Stimulated activated CD8-positive, alpha-beta memory T cell treated with anti-CD3 and anti-CD28 coated beads, Interleukin-4, amount 100 ng/mL, for 1 hour (primary cell): ENCODE measurements at places on chromosomes 4 and X.

- DNase-seq: no peak
Measured at GRCh38 chrX:68139791-68140190, 293.5 kb downstream of the OPHN1 start.

- DNase-seq: no peak
Measured at GRCh38 chr4:144808034-144808433, 162.1 kb downstream of the HHIP start.

DNA sequence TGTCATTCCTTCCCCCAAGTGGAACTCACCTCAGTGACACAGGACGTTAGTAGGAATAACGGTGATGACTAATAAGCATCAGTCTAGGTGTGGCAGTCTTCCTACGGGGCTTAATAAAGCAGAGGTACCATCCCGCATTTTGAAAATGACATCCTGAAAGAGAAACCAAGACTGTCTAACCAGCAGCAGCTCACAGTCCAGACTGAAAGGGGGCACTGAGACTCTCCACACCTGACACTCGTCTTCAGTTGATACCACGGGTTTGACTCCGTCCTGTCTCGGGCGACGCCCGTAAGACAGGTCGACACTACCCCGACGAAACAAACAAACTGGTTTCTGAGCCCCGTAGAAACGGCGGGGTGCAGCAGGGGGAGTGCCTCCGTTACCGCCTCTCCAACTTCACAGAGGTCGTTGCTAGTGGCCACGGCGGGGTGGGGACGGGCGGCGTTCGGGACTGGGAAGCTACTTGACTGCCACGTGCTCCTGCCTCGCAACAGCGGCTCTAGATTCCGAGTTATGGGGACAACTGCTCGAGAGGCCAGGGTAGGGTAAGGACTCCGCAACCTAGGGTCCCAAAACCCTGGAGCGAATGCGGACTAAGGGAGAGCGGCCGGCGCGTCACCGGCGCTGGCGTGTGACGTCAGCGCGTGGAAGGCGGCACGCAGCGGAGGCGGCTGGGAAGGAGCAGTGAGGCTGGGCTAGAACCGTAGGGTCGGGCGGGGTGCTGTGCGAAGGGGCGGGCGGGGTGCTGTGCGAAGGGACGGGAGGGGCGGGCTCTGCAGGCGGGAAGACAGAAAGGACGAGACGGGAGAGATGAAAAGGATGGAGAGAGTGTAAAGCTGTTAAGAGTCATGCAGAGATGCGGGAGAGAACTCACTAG, at the start of gene NEK1:
TSS of gene NEK1 (minus strand) at position 593 of the 880 bp plus-strand sequence. CDS start 9,953 bp downstream, outside the sequence.
- DNase-seq: peak; percentile 78

GRCh38 chrX:150975655-150976390, 7.3 kb upstream of the HMGB3 start:
- no peak for DNase-seq

DNA sequence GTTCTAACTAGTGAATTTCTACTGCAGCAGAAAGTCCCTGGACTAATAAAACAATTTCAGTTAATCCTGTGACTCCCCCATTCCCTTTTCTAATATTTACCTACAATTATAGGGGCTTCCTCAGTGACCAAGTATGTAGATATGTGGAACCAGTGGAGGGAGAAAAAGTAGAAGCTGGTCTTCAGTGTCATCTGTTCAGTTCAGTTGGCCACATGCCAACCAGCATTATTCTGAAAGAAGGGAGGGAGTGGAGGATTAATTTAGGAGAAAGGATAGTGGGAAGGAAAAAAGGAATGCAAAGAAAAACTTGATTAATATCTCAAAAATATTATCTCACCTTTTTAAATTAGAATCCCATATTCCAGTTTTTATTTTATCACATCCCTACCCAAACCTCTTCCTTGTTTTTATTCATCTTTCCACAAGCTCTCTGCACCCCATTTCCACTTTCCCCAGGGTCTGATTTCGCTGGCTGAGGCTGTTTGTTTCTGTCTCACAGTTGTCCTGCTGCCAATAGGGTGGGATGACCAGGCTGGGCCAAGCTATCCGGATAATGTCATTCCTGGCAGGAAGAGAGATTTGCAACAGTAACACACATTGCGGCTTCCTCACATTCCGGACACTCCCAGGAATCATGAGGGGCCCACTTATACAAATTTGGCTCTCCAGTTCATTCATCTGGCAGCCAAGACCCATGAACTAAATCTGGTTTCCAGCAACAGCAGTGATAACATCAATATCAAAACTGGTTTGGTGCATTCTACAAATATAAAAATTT, 24.6 kb upstream of the ANTXR2 start:
- DNase-seq: no peak

DNA sequence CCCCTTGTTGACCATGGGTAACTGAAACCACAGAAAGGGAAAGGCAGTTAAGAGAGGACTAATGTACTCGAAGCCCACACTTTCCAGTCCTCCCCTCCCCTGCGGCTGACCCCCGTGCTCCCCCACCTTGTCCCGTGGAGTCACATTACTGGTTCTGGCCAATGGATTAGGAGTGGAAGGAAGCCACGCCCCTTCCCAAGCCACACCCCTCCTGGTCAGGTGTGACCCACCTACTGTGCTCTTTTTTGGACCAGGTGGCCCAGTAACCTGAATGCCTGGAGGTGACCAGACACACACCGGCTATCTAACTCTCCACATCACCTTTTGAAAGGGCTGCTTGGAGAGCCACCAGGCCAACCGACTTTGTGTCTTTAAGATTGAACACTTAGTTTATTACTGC, 109.3 kb upstream of the MSX1 start:
- DNase-seq: no peak

- DNase-seq: no peak
Measured at GRCh38 chrX:71941776-71942175, 31.1 kb downstream of the NHSL2 start.

DNA sequence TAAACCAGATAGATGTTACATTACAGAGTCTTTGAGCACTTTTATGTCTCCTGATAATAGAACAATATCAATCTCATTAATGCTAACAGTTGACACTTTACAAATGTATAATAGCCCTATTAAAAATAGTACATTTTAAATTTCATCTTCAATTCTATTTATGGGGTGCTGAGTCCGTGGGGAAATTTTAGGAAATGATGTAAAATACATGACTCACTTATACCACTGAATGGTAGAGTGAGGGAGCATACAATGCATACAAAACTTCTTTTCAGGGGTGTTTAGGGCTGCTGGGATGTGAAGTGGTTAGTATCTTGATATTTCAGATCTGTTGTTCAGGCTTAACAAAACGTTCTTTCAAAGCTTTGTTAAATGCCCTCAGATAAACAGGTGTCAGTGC, 696.2 kb downstream of the TRAM1L1 start:
- DNase-seq: no peak

DNA sequence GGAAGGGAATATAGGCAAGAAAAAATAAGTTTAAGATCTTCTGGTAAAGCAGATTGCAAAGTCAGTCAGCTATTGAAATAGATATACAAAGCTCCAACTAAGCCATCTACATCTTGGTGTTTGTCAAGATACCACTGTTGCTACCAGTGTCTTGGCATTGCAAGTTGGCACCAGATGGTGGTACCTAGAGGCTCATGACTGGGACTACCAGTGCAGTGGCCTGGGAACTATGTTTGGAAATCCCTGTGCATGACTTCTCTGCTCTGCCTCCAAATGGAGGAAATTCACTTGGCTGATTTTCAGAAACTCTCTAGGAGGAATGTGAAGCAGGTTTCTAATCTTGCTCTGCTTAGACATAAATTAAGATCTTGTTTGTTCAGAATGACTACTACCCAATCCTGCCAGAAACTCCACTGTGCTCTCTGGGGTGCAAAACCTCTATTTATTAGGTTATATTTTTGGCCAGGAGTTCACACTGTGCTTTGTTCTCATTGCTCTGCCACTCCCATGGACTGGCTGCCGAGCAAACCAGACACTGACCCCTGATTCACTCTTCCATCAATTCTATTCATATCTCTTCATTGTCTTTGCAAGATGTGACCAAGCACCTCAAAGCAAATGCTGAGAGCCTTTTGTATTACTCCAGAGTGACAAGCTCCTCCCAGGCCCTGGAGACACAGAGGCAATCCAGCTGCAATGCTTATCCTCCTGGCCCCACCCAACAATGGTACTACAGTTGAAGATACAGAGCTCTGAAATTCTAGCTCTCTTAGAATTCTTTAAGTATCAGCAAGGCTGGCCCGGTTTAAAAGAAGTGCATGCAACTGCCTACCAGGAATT, 272.3 kb upstream of the FGF16 start:
- DNase-seq: no peak

DNA sequence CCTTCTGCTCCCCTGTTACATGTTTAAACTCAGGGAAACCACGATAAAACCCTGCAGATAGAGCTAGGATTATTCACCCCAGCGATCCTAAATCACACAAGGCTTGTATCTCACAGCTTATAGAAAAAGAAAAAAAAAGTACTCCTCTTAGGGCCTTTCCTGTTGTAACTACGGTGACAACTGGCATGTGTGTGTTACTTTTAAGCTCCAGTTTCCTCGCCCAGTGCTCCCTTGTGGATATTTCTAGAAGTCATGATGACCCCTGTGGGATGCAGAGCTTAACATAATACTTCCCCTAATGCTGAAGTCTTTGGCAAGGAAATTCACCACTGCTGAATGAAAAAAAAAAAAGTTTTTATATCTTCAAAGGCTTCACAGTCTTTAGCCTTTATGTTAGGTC, 114.7 kb downstream of the NWD2 start:
- no peak for DNase-seq

- DNase-seq: no peak
Measured at GRCh38 chr4:86043755-86044592, 315.9 kb downstream of the MAPK10 start.

DNA sequence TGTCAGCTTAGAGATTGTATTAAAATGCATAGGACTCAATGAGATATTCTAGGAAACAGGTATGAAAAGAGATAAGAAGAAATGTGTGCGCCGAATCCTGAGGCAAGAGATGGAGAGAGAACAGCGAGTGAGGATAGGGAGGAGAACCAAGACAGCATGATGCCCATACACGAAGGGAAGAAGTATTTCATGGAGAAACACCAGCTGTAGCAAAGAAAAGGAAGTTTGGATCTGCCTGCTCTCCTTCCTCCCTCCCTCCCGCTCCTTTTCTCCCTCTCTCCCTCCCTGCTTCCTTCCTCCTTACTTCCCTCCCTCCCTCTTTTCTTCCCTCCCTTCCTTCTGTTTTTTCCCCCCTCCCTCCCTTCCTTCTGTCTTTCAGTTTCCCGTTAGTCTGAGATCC, 318.6 kb upstream of the TAPT1 start:
- no peak for DNase-seq

DNA sequence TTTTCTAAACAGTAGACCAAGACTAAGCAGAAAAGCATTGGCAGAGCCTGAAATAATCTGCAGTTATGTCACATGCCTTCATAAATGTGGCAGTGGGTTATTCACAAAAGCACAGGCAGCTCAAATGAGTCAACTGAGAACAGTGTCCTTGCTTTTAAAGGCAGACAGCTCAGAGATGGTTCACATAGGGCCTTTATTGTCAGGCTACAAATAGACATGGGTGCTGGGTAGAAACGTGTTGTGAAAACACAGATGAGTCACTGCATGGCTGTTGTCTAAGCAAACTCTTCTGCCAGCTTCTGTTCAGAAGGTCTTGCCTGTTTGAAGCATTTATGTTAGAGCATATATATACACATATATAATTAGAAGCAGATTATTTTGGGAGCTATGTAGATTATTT, 118.0 kb downstream of the SLC4A4 start:
- DNase-seq: no peak

GRCh38 chr4:102598762-102599374, 97.7 kb downstream of the NFKB1 start:
- no peak for DNase-seq

DNA sequence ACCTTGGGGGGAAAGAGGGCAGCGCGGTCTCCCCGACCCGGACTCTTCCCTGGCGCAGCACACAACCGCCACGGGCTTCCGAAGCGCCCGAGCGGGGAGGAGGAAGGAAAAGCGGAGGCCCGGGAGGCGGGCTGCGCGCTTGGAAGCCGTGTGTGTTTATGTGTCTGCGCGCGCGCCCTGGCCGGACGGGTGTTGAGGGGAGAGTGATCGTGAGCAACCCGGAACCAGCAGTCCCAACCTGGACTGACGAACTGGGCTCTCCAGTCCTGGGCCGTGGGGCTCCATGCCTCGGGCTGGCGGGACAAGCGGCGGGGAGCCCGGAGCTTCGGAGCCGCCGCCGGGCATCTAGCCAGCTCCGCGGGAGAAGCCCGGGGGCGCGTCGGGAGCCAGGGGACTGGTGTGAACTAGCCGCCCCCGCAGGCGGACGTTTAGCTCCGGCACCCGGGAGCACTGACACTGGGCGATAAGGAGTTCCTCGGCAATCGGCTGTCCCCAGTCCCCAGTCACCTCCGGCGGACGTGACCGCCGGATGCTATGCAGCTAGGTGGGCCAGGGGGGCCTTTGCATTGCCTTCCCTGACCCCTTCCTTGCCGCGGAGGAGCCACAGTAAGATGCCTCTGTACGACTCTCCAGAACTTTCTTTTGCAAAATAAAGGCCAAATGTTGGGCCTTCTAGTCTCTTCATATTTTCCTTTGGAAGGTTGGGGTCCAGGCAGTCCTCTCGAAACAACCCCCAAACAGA, 74.8 kb upstream of the BCOR start:
- DNase-seq: no peak

GRCh38 chrX:101385795-101386541, at the start of gene BTK:
Gene BTK, minus strand, starts transcription at chrX:101386191. Its CDS starts 10,907 bp downstream, at chrX:101375284.
- no peak for DNase-seq

GRCh38 chr4:110702326-110702725, 79.4 kb upstream of the PITX2 start:
- no peak for DNase-seq

DNA sequence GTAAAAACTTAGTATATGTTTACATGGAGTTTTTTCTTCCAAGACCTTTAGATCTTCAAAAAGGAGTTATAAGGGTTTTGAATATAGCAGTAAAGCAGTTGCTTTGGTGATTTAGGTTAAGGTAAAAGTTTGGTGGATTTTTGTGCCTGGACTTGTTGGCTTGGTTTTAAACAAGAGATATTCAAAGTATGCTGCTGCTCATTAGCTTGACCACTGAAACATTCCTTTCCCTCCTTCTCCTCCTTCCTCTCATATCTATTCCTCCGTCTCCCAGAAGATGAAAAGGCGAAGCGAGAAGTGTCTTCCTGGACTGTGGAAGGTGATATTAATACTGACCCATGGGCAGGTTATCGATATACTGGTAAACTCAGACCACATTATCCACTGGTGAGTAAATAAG, 38.4 kb downstream of the METAP1 start:
- DNase-seq: no peak

GRCh38 chr4:76588274-76588673, 153.2 kb downstream of the SHROOM3 start:
- DNase-seq: no peak

- DNase-seq: no peak
Measured at GRCh38 chr4:116636917-116637316, 448.5 kb downstream of the TRAM1L1 start.
